ENCODE measurements at places on chromosomes 7 and 10.

- no peak for DNase-seq
Measured at GRCh38 chr7:13897819-13898218, 91.6 kb downstream of the ETV1 start.

DNA sequence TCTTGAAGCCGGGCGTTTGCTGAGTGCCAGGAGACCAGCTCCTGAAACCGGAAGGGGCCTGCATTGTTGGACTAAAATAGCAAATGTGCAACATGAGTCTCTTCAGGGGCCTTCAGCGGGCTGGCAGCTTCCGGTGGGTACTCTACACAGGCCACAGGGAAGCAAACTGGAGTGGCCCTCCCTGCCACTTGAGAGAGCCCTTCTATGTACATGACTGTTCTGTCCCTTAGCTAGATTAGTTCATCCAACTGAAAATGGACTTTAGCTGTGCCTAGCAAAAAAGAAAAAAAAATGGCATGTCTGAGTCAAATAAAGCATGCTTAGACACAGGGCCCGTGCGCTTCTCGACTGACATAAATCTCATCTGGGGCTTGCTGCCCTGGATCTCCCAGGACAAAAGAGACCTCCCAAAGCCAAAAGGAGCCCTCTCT is 115.3 kb upstream of the TCF7L2 start:
- no peak for DNase-seq

- no peak for DNase-seq
Measured at GRCh38 chr7:1945558-1945957, 275.5 kb downstream of the ELFN1 start.

DNA sequence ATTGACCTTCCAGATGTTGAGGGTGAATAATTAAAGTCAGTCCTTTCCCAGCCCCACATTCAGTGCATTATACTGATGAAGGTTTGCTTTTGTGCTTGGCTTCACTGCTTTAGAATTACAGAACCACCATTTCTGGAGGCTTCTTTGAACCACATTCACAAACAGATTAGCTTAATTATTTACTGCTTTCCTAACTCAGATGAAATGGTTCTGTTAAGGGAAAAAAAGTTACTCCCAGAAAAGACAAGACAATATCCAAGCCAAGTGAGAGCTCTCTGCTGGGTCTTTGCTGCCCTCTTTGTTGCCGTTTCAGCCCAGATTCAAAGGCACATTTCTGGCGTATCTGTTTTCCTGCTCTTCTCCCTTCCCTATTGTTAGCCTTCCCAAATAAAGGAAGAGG is 188.9 kb downstream of the AHR start:
- no peak for DNase-seq

- no peak for DNase-seq
Measured at GRCh38 chr7:44381494-44382220, 56.3 kb upstream of the CAMK2B start.

GRCh38 chr7:132932296-132933071 is 149.4 kb downstream of the CHCHD3 start:
- no peak for DNase-seq

GRCh38 chr7:46649876-46650275 is 728.8 kb upstream of the IGFBP3 start:
- DNase-seq: no peak

DNA sequence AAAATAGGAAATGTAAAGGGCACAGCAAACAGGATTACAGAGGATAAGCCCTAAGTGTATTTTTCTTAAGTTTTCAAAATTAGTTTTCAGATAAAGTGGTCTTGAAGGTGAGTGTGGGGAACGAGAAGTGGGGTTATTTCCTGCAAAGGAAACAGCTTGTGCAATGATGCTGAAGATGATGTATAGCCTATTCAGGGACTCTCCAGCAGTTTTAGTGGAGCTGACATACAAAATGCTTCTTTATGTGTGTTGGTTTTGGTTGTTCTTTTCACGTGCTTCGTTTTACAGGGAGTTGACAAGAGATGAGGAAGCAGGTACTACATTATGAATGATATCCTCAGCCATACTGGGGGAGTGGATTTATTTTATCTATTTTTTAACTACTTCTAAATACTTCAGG is 20.5 kb downstream of the CASD1 start:
- no peak for DNase-seq

- DNase-seq: no peak
Measured at GRCh38 chr7:87574630-87575029, 26.1 kb downstream of the ABCB1 start.

GRCh38 chr10:34523017-34523767 is 291.9 kb downstream of the PARD3 start:
- DNase-seq: no peak

- DNase-seq: no peak
Measured at GRCh38 chr10:93412801-93413200, 69.3 kb downstream of the MYOF start.

- no peak for DNase-seq
Measured at GRCh38 chr10:24132741-24133140, 76.2 kb upstream of the KIAA1217 start.

DNA sequence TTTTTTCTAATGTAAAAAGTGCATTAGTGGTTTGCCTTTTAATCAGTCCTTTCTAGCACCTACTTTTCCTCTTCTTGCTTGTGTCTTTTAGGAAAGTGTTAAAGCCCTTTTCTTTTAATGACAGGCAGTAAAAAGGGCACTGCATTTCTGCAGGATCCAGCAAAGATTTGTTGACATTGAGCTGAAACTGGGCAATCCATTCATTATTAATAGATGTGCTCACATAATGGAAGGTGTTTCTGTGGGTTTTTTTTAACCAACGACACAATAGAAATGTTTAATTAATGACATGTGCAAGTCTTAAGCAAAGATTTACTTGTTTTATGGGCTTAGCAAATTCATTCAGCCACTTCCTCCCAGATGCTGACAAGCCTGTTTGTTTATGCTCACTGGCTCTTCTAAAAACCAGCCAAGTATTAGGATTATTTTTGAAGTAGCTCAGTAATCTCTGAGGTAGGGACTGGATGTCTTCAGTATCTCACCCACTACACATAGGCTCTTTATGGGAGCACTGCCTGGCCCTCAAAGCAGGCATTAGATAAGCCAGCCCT is 1201.1 kb downstream of the SORCS1 start:
- DNase-seq: no peak

GRCh38 chr10:113665806-113666354 is 2.0 kb upstream of the NRAP start:
- no peak for DNase-seq

- DNase-seq: no peak
Measured at GRCh38 chr10:69359594-69359993, 57.1 kb downstream of the TACR2 start.

DNA sequence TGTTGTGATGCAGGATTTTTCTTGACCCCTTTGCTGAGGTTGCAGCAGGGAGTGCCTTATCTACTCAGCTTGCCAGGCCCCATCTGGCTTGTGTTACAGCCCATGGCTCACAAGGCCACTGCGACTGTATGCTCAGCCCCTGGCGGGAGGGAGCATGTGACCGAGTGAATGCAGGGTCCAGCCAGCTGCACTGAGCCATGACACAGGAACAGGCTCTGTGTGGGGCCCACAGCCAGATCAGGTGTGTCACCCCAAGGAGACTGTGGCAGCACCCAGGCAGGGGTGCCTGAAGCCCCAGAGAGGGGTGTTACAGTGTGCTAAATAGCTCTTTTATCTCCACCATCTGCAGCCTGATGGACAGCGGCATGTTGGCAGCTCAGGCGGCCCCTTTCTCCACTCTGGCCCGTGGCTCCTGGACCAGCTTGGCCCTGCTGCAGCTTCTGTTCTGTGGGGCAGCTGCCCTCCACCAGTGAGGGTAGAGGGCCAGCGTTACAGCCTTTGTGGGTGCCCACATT is 2.6 kb upstream of the PCBD1 start:
- DNase-seq: peak; percentile 25

GRCh38 chr7:7181519-7182155 is 707 bp upstream of the C1GALT1 start:
- no peak for DNase-seq

DNA sequence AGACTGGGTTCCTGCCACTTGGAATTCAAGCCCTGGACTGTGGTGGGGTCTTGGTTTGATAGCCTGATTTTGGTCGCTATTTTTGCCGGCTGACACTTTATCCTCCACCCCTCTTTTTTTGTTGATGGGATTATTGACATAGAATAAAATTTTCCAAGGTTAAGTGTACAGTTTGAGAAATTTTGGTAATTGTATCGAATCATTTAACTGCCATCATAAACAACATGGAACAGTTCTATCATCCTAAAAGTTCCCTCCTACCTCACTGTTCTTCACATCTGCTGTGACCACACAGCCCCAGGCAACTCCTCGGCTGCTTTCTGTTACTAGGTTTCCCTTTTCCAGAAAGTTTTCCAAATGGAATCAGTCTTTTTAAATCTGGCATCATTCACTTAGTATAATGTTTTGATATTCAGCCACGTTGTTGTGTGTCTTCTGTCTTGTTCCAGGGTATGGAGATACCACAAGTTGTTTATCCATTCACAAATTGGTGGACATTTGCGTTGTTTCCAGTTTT is 50.6 kb upstream of the STEAP1B start:
- no peak for DNase-seq

DNA sequence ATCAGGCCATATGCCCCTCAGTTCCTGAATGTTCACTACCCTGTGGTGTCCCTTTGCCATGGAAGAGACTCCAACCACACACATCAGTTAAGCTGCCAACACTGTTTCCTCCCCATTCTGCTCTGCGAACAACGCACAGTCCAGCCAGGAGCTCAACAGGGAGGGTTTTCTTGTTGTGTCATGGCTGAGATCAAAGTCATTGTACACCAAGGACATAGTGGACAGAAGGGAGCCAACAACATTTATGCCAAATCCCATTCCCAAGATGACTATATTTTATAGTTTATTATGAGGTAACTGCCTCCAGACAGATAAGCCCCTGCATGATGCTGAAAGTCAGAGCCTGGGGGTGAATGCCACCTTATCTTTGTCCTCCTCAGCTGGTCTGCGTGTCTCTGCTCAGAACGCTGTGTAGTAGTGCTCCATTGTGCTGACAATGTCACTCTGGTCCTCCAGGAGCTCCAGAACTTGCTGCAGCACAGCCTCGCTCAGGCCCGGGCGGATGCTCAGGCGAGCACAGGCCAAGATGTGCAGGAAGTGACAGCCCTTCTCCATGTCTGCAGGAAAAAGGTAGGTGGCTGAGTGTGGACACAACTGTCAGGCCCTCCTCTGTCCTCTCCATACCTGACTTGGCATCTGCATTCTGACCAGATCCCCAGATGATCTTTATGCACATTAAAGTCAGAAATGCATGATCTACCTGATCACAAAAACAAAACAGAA is 27.1 kb upstream of the SH3PXD2A start:
- no peak for DNase-seq

- no peak for DNase-seq
Measured at GRCh38 chr7:95583834-95584621, 12.3 kb downstream of the PDK4 start.

DNA sequence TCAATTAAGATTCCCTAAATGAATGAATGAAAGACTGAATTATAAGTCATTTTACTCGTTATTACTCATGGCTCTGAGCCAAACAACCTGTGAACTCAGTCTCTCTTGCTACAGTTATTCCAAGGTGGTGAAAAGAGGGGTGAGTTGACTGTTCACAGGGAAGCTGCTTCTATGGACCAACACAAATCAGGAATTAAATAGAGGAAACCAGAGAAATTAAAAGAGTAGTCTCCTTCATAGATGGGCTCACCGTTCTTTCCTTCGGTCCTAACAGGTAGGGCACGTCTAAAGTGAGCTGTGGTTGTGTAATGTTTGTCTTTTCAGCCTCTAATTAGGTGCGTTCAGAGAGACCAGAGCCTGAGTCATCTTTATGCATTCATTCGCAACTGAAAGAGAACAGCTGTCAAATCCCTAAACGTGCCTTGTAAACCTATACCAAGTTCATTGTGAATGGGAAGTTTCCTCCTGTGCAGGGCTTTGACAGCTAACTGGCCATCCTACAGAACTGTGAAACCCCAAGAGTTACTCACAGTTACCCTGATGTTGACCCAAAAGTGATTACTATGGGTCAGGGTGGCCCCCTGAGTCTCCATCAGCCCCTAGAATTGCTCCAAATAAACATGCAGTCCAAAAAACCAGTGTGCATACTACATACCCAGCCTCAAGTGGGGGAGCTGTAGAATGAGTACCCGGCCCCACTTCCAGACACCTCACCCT is 18.2 kb upstream of the C10orf53 start:
- DNase-seq: no peak

DNA sequence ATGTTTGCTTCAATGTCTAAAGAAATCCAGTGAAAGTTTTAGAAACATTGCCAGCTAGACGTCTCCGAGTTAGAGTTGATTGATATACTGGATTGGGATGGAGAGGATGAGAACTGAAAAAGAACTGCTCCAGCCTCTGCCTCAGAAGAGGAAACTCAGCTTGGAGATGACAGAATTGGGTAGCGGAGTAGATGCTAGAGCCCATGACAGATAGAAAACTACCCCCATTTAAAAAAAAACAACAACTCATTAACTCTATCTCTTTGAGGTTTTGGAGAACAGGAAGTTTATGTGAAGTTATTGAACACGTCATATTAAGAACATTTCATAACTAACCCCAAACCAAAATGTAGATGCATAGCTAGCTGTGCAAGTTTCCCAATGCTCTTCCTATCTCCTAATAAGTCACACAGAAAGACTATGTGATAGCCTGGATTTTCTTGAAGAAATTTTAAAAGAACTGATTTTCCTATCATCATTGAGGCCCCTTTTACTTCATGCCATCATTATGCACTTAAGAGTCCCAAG is 28.3 kb upstream of the AFAP1L2 start:
- DNase-seq: no peak

GRCh38 chr7:45219130-45219529 is 61.5 kb downstream of the RAMP3 start:
- DNase-seq: no peak

DNA sequence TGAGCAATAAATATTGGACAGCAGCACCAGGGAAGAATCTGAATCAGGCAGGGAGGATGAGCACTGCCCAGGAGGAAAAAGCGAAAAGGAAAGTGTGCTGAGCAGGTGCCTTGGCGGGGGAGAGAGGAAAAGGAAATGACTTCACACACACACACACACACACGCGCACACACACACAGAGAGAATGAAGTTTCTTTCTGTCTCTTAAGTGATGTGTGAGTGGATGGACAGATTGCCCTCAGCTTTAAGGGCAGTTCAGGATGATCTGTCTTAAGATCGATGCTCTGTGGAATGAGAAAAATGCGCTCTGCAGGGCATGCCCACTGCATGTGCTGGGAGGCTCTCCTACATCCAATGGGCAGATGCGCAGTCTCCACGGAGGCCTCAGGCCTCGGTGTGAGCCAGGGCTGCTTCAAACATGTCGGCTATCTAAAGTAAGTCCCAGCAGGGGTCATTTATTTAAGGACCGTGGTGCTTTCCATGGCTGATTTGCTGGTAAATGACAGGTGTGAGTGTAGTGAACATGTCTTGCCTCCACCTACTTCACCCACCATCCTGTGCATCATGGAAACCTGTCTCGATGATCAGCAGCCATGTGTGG is 2.5 kb upstream of the ACBD5 start:
- peak; percentile 72 for DNase-seq

GRCh38 chr10:100637785-100638184 is 102.0 kb downstream of the HIF1AN start:
- DNase-seq: no peak

- DNase-seq: no peak
Measured at GRCh38 chr10:30769361-30769760, 139.8 kb upstream of the LYZL2 start.

Measured in C1 segment of cervical spinal cord (tissue), 14 donors.